ENCODE measurements at places on chromosomes 6 and 20.

DNA sequence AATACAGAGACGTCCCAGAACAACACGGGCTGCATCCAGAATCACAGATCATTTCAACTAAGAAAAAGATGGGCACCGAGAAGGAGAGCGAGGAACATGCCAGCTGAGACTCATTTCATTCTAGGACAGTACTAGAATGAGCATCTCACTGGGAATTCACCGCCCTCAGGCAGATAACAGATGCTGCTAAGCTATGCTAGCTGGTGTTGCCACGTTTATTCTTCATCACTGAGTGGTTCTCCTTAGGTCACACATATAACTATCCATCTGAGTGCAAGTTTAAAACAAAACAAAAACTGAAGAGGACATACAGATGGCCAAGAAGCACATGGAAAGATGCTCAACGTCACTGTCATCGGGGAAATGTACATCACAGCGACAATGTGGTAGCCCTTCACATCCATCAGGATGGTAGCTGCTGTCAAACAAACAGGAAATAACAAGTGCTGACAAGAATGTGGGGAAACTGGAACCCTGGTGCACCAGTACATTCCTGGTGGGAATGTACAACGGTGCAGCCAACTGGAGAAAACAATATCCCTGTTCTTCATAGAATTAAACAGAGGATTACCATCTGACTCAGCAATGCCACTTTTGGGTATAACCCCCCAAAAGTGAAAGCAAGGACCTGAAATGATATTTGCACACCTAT, 97.6 kb downstream of the SLC22A23 start:
- peak; percentile 25 for DNase-seq

DNA sequence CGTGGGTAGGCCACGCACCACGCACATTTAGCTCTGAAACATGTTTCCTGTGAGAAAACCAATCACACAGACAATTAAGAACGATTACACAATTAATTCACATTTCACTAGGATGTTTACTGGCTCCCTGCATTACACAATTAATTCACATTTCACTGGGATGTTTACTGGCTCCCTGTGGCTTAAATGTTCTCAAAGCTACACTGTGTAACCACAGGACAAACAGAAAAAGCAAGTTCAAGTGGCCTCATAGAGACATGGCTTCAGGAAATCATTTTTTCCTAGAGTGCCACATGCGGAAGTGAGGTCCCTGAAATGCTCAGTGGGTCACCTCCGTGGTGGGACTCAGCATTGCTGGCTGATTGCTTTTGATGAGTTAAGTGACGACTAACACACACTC, 61.7 kb upstream of the XRN2 start:
- DNase-seq, result no peak

DNA sequence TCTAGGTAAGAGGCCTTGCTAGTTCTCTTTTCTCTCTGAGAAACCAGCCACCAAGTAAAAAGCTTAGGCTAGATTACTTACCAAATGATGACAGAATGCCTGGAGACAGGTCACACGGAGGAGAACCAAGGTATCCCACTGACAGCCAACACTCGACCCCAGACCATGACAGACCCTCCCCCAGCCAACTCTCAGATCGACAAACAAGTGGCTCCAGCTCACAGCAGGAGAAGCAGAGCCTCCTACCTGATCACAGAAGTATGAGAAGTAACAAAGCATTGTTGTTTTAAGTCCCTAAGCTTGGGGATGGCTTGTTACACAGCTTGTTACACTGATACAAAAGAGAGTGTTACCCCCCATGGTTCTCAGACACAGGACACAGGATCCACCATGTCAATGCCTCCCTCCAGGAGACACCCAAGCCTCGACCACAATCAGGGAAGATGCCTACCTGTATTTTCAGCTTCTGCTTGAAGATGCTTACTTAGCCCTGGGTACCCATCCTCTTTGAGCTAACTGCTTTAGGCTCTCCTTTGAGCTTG, 423.8 kb upstream of the JARID2 start:
- no peak for DNase-seq

- no peak for DNase-seq
Measured at GRCh38 chr20:36549942-36550789, 8.8 kb downstream of the MYL9 start.

GRCh38 chr6:78559056-78559455, 308.3 kb upstream of the IRAK1BP1 start:
- DNase-seq, result no peak

GRCh38 chr6:138689849-138690248, 83.7 kb upstream of the CCDC28A start:
- no peak for DNase-seq

DNA sequence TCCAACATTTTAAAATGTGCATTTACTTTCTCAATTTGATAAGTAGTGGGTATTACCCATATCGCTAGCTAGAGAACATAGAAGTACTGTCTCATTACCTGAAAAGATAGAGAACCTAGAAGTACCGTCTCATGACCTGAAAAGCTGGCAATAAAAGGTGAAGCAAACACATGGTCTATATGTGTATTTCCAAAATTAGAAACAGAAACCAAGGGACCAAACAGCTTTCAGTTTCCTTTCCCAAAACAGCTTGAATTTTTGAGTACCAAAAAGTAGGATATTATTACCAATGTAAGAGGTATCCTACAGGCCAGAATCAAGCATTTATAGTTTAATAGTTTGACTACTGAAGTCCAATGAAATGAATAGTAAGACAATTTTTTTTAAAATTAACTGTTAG, 77.2 kb downstream of the KIF13A start:
- DNase-seq, result peak; percentile 48

Measured in adipocyte (in vitro differentiated cells).